AG10803 (cell line): ENCODE measurements at places on chromosomes 6 and 20.
A peak's percentile ranks its signal among the peaks of the same experiment; 100 is the strongest.

- DNase-seq: no peak
Observed at GRCh38 chr6:154960299-154960843, 34.7 kb upstream of the TIAM2 start.

GRCh38 chr6:166747644-166748595 is 120.9 kb upstream of the RPS6KA2 start:
- no peak for DNase-seq

DNA sequence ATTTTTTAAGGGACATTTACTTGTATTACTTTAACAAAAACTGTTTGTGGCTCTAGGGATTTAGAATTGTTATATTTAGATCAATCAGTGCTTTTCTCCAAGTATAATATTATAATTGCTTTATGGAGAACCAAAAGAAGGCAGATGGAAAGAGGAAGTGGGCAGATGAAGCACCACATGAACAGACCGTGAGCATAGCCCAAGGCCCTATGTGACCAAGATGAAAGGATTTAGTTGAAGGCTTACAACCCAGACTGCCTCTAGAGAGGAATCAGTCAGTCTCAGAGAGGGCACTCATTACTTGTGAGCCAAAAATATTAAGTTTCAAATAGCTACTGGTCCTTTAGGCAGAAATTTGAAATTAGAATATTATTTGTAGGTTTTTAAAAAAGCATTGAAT is 102.3 kb upstream of the IMPG1 start:
- DNase-seq: no peak

GRCh38 chr20:62611819-62612218 is 30.5 kb upstream of the SLCO4A1 start:
- DNase-seq: no peak

GRCh38 chr6:97049253-97050011 is 124.9 kb downstream of the KLHL32 start:
- DNase-seq: no peak

GRCh38 chr6:53439556-53439955 is 90.8 kb upstream of the ELOVL5 start:
- peak; percentile 60 for DNase-seq

GRCh38 chr20:25064561-25065071 is 6.7 kb upstream of the ACSS1 start:
- DNase-seq: no peak

GRCh38 chr20:16123623-16124022 is 449.6 kb downstream of the KIF16B start:
- peak; percentile 2 for DNase-seq

DNA sequence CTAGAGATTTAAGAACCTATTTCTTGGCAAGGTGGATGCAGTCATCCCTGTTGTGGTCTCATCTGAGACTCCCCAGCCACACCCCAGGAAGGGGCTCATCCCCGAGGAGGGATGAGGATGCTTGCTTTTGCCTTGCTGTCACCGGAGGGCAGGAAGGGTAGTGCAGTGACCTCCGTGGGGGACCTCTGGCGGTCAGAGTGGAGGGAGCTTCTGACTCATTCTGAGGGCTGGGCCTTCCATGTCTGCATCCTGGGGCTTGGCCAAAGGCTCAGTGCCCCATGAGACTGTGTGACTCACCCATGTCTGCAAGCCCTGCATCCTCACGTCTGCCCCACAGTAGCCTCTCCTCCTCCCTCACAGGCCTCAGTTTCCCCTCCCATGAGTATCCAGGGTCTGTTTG is 38.7 kb downstream of the UQCC2 start:
- DNase-seq: peak; percentile 95

DNA sequence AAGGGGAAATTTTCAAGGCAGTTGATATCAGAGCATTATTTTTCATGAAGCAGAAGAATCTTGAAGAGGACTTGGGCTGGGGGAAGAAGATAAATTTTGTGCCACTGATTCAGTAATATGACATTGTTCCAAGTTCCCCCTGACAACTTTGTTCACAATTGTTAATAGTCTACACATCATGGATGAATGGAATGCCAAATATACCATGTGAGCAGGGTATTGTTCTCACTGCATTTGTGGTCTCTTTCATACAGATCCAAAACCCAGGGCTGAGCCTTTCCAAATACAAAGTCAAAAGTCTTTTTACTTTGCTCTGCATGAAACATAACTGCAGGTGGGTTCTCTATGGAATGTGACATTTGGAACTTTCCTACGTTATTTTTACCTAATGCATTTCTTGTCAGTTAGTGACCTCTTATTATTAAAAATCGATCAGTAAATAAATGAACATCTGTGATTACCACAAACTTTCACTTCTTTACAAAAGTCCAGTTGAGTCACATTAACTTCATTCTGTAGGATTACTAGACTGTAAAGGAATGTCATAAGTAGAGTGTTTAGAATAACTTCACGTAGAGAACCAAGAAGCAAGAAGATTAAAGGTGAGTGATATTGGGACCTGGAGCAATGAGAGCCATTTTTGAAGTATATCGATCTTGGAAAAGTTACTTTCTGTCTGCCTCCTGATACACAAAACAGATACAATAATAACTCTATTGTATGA is 100.9 kb downstream of the RCAN2 start:
- DNase-seq: no peak

GRCh38 chr20:63259734-63260460 is 5.6 kb upstream of the NKAIN4 start:
- no peak for DNase-seq

DNA sequence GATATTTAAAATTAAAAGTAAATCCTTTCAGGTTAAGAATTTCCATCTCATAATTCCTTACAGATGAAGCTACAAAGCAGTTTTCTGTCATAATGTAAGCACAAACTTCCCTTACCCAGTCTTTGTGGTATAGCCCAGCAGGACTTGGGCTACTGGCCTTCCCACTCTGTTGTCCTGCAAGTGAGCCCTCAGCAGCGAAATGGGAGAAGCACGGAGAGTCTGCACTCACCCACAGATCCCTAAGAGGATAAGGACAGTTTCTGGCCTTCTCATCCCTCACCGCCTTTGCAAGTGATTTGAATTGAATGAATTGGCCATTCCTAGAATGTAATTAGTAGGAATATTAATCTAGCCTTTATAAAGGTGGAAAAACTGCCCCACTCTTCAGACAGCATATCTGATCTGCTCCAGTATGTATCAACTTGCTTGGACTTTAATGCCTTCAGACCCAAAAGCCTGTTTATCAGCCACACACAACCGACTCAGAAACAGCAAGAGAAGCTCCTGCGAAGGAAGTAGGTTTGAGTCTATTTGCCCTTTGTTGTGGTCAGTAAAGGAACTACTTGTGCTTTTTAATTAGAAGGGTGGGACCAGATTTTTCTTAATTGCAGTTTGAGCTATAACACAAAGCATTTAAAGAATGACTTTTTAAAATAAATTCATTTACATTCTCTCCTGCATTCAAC is 29.9 kb upstream of the PRDM1 start:
- no peak for DNase-seq

DNA sequence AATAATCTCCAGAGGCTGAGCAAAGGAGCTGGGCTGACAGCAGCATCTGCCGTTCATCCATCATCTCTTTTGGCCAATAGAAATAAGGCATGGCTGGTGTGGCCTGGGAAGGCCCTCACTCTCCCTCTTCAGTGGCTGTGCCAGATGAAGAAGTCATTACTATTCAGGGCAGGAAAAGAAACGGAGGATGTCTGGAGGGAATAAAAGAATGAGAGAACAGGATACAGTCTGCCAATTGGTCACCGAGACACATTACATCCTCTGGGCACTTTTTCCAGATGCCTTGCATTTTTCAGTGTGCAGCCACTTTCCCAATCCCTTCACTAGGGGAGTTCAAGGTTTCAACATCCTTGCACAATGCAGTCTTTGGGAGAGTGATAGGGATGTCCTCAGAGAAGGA is 32.2 kb upstream of the VGLL2 start:
- DNase-seq: peak; percentile 35

DNA sequence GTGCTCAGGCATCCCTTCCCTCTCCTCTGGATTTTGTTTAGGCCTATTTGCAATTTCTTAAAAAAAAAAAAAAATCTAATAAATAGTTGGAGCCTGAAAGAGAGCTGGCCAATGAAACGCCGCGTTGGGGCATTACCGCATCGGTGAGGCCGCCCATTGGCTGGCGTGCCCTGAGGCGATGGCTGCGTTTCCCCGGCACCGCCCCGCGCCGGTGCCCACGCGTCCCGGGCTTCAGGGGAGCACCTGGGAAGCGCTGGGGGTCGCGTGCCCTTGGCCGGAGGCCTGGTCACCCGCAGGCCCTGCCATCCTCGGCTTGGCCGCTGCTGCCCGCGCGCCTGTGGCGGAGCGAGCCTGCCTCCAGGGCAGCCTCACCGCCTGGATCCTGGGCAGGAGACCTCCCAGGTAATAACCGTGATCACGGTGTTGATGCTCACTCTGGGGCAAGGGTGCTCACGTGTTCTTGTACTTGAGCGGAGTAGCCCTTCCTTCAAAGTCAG is 155.4 kb downstream of the NRN1 start:
- DNase-seq: peak; percentile 27

- DNase-seq: no peak
Observed at GRCh38 chr6:28563430-28564095, 37.9 kb downstream of the GPX5 start.

DNA sequence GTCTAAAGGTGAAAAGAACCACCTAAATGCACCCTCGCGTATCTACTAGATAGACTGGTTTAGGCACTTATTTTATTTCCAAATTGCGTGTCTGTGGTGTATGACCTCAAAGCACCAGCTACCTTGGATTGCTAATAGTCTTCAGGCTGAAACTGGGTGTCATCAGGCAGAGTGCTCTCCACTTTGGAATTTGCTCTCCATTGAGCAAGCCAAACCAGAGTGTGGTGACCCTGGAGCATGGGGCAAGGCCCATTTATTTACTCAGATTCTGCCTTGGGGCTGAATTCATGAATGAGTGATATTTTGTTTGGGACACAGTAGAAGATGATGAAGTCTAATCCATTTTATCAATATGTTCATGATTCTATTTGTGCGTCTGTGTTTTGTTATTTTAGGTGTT is 812.8 kb upstream of the SLC35B3 start:
- peak; percentile 16 for DNase-seq

- peak; percentile 4 for DNase-seq
Observed at GRCh38 chr6:75283907-75284631, 523 bp downstream of the TMEM30A start.

- DNase-seq: peak; percentile 79
Observed at GRCh38 chr6:45845567-45845966, 170.1 kb downstream of the CLIC5 start.

DNA sequence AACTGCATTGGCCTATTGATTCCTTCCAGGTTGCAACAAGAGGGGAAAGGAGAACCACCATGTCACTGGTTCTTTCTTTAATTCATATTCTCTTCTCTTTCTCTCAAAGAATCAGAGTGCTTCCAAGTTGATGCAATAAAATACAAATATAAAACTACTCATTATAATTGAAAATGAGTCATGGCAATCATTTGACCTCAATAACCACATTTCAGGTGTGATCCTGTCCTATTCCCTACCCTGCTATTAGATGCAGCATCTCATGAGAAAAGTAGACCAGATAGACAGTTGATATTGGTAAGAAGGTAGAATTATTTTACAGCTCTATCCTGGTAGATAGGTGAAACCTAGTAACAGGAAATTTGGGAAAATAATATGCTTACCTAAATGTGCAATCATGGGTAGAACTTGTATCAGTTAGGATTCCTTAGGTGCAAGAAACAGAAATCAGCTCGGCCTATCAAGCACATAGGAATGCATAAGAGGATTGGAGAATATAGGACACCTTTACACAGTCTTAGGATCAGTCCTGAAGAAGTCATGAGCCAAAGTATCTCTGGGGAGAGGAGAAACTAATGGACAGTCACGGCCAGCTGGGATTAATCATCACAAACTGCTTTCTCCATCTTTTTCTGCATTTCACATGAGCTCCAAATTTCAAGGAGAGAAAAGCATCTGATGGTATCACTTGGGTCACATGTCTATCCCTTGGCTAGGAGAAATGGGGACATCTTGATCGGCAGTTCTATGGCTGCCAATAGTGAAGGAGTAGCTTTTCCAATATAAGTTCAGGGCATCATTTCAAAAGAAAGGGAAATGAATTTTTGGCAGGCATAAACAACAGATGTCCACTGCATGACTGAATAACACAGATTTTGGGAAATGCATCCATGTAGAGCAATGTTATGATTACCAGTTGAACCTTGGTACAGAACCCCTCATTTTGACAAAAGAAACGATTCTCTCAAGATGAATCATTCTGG is 19.3 kb upstream of the RNF146 start:
- DNase-seq: peak; percentile 16

GRCh38 chr6:137416376-137417109 is 77.7 kb downstream of the OLIG3 start:
- DNase-seq: peak; percentile 16

GRCh38 chr20:63641146-63641791 is 12.0 kb downstream of the STMN3 start:
- no peak for DNase-seq

- no peak for DNase-seq
Observed at GRCh38 chr6:131747821-131748353, 37.1 kb upstream of the CTAGE9 start.

- DNase-seq: peak; percentile 44
Observed at GRCh38 chr6:121851056-121851455, 415.6 kb downstream of the GJA1 start.
